ENCODE measurements at places on chromosomes 11 and 22.

DNA sequence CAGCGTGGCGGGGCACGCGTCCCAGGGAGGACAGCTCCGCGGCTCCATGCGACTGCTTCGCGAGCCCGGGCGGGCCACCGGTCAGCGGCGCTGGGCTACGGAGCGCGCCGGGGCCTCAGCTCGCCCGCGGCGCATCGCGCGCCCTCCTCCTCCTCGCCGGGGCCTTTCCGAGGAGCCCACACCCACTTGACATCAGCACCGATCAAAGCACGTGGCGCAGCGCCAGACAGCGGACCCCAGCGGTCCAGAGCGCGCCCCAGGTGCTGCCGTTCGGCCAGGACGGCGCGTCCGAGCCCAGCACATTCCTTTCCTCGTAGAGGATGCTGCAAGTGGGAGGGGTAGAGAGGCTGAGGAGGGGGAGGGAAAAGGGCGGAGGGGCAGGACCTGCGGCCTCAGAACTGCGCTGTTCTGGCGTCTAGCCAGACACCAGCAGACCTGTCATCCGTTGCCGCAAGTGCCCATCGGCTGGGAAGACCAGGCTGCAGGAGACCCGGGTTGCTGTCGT, 88.6 kb downstream of the PLEKHA7 start:
- DNase-seq, result peak; percentile 67

GRCh38 chr11:121595717-121596161, 143.0 kb upstream of the SORL1-AS1 start:
- no peak for DNase-seq

DNA sequence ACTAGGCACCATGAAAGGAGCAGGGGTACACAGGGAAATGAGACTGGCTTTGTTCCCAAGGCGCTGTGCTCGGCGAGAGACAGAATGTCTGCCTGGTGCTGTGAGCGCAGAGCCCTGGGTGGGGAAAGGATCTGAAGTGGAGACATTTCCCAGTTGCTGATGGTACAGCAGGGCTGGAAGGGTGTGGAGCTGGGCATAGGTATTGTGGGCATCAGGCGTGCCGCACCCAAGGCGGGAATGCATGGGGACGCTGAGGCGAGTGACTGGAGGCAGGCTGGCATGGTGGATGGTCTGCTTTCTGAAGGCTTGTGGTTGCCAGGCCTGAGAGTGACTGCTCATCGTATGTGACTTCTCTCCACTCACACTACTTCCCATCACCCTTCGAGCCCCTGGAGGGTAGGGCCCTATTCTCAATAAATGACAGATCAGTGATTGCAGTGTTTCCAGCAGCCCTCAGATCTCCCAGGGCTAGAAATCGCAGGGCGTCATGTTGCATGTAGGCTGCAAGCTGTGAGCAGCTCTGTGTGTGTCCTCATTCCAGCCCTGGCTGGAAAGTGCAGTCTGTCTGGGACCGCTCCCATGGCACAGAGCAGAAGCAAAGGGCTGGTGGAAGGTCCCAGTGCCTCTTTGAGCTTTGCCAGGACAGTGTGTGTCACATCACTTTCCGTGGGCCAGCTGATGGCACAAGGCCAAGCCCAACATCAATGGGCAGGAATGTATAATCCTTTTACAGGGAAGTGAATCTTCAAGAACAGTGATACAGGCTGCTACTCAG, 67.7 kb downstream of the TBC1D22A start:
- no peak for DNase-seq

DNA sequence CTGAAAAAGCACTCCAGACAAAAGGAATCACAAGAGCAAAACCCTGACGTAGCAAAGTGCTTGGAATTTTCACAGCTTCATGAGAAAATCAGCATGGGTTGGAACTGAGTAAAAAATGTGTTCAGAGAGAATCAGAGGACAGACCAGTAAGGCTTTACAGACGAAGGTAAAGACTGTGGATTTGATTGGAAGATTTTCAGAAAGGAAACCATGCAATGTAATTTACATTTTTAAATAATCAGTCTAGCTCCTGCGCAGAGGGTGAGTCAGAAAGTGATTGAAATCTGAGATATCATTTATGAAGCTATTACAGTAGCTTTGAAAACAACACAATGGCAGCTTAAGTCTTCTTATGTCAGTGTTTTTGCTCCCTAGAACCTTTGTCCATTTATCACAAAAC, 1122.3 kb downstream of the LRRC4C start:
- DNase-seq, result no peak

DNA sequence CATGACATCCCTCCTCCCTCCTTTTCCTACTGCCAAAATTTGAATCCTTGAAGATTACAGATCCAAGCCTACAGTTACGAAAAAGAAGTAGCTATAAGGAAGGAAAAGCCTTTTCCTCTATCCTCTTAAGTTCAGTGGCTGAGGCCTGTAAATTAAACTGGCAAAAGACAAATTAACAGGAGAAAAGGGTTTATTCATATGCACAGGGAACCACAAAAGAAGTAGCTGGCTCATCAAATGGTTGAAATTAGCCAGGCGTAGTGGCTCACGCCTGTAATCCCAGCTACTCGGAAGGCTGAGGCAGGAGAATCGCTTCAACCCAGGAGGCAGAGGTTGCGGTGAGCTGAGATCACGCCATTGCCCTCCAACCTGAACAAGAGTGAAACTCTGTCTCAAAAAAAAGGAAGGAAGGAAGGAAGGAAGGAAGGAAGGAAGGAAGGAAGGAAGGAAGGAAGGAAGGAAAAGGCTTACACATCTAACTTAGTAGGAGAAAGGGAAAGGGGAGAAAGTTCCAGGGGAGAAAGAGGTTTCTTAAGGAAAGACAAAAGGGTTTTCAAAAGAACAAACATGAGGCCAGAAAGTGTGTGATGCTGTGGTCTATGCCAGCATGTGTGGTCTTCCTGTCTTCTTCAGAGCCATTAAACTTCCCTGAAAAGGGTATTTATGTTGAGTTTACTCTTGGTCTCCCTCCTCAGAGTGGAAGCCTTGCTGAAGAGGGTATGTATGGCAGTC, 5.1 kb upstream of the SMPD1 start:
- DNase-seq, result no peak

GRCh38 chr11:114262681-114263512, 33.3 kb upstream of the NNMT start:
- no peak for DNase-seq

- no peak for DNase-seq
Observed at GRCh38 chr11:124069429-124070401, 28.6 kb upstream of the OR10G7 start.

DNA sequence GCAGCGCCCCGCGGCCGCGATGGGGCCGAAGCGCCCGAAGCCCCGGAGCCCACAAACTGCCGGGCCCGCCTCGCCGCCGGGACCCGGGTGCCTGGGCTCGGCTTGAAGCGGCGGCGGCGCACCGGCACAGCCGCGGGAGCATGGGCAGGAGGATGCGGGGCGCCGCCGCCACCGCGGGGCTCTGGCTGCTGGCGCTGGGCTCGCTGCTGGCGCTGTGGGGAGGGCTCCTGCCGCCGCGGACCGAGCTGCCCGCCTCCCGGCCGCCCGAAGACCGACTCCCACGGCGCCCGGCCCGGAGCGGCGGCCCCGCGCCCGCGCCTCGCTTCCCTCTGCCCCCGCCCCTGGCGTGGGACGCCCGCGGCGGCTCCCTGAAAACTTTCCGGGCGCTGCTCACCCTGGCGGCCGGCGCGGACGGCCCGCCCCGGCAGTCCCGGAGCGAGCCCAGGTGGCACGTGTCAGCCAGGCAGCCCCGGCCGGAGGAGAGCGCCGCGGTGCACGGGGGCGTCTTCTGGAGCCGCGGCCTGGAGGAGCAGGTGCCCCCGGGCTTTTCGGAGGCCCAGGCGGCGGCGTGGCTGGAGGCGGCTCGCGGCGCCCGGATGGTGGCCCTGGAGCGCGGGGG, 346 bp downstream of the FJX1 start:
- no peak for DNase-seq

DNA sequence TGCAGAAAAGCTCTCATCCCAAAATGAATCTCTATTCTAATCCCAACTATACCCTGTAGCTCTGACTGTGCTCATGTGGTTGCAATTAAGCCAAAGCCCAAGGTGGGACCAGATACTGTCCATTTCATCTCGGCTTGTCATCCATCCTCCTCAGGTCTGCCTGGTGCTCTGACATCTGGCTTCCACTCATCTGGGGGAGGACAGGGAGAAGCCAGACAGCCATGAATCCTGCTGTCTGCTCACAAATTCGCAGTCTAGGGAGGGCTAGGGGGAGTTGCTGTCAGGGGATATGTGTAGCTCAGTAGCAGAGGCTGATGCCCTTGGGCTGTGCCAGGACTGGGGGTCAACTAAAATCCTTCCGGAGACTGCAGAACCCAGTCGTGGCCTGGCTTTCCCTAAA, 167.1 kb downstream of the ETS1 start:
- DNase-seq, result no peak

DNA sequence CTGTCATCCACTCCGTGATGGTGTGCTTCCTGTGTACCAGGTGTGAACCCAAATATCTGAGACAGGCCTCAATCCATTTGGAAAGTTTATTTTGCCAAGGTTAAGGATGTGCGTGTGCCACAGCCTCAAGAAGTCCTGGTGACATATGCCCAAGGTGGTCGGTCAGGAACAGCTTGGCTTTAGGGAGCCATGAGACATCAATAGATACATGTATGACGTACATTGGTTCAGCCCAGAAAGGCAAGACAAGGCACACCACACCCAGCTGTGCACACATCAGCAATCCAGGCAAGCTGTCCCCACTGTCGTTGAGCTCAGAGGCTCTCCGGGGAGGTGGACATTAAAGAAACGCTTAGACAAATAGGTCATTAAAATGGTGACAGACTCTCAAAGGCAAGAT, 56.8 kb upstream of the SHANK2 start:
- DNase-seq, result no peak

DNA sequence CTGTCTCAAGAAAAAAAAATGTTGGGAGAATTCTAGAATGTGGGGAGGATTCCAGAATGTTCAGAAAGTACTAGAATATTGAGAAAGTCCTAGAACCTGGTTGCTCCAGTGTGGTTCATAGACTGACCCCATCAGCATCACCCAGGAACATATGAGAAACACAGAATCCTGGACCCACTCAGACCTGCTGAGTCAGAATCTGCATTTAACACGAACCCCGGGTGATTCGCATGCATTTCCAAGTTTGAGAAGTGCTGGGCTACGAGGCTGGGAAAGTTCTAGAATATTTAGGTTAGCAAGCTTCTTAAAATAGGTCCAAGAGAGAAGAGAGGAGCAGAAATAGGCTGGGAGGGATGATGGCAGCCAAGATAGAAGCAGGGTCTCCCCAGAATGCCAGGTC, 6.4 kb downstream of the C1QTNF6 start:
- DNase-seq, result no peak

- no peak for DNase-seq
Observed at GRCh38 chr11:119808407-119809185, 79.6 kb upstream of the NECTIN1 start.
